ENCODE measurements at places on chromosomes 5 and 9.

DNA sequence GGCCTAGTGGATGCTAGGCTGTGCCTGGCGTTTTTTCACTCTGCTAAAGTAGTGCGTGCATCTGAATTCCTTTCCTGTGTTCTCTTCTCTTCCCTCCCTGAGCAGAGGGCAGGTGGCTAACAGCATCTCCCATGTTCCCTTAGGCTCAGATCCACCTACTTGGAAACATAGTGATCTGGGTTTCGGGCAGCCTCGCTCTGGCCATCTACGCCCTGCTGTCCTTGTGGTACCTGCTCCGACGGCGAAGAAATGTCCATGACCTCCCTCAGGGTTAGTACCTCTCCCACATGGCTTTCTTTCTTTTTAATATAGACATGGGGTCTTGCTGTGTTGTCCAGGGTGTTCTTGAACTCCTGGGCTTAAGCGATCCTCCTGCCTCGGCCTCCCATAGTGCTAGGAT, 9.9 kb downstream of the UCK1 start:
- no peak for DNase-seq

DNA sequence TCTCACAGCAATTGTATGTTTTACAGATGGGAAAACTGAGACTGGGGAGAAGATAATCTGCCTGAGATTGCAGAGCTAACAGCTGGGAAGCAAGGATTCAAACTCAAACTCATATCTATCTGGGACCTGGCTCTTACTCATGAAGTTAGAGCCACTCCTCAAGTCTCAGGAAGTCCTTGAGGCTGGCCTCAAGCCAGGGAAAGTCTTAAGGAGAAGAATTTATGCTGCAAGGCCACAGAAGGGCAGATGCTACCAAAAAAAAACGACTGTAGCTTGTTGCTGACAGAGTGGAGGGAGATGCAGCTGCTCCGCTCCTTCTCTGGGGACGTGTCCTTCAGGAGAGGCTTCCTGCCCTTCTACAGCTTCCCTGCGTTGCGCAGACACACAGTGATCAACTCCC, 39.8 kb downstream of the BARHL1 start:
- peak; percentile 69 for DNase-seq

- DNase-seq: peak; percentile 85
Measured at GRCh38 chr9:130834371-130835336, at the start of gene ABL1. ABL1 (plus strand) TSS chr9:130835254; CDS start chr9:130835447, 193 bp downstream.

DNA sequence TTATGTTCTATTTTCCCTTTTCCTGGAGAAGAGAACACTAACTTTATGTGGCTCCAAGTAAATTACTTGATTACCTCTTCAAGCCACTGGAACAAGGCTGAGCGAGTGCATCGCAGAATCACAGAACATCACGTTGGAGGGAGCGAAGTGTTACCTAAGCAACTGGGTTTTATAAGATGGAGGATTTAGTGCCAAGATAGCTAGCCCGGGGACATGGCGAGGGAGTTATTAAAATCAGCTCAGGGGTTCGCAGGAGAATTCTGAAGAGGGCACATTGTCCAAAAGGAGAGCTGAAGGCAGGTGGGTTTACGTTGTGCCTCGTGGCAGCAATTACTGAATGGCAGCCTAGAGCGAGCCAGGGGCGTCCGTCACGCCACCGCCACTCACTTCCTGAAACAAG, 563.2 kb upstream of the ADAMTS16 start:
- DNase-seq: no peak

- DNase-seq: no peak
Measured at GRCh38 chr9:26551451-26551850, 341.2 kb downstream of the CAAP1 start.
